ENCODE measurements at places on chromosomes 1 and 21.

- no peak for DNase-seq
Measured at GRCh38 chr1:69163241-69163640, 404.5 kb upstream of the LRRC7 start.

DNA sequence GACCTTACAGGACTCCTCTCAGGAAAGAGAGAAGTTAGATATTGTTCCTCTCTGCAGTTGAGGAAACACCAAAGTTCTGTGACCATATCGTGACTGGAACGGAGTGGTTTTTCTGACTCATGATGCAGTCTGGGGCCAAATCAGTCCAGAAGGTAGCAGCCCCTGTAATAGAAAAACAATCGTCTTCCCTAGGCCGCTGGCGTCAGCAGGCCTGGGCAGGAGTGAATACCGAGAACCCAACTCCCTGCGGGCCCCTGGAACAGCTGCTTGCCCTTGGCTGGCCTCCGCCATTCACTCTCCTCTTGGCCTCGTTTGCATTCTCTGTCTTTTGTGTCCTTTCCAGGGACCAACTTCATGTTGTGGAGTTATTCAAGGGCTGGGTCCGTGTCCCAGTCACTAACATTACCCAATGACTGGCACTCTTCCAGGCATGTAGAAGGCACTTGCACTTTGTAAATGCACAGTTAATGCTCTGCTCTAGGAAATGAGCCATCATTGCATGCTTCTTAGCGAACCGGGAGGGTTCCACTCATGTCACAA is 10.9 kb upstream of the CD101 start:
- DNase-seq, result peak; percentile 96

- no peak for DNase-seq
Measured at GRCh38 chr1:158799689-158800088, 18.7 kb upstream of the OR6N2 start.

DNA sequence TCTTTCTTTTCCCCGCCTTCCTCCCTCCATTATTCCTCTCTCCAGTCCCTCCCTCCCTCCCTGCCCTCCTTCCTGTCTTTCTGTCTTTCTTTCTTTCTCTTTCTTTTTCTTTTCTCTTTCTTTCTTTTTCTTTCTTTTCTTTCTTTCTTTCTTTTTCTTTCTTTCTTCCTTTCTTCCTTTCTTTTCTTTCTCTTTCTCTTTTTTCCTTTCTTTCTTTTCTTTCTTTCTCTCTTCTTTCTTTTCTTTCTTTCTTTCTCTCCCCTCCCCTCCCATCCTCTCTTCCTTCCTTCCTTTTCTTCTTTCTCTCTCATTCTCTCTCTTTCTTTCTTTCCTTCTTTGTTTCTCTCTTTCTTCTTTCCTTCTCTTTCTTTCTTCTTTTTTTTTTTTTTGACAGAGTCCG is 402.2 kb upstream of the PLXNA2 start:
- DNase-seq, result no peak

- peak; percentile 50 for DNase-seq
Measured at GRCh38 chr1:106178791-106179190, 877.7 kb upstream of the PRMT6 start.

DNA sequence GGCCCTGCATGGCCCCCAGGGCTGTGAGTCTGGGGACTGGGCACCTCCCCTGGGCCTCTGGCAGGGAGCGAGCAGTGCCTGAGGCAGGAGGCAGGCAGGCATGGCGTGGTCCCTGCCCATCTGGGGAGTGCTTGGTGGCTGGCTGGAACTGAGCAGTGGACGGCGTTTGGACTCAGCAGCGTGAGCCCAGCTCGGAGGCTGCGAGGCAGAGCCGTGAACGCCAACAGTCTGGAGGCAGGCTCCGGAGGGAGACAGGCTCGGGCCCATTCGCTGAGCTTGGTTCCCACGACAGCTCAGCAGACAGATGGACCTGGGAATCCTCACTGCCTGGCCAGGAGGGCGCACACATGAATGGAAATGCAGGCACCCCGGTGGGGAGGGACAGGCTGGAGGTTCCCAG is 160.7 kb upstream of the POU3F1 start:
- no peak for DNase-seq

- no peak for DNase-seq
Measured at GRCh38 chr1:90936061-90936460, 85.8 kb downstream of the ZNF644 start.

DNA sequence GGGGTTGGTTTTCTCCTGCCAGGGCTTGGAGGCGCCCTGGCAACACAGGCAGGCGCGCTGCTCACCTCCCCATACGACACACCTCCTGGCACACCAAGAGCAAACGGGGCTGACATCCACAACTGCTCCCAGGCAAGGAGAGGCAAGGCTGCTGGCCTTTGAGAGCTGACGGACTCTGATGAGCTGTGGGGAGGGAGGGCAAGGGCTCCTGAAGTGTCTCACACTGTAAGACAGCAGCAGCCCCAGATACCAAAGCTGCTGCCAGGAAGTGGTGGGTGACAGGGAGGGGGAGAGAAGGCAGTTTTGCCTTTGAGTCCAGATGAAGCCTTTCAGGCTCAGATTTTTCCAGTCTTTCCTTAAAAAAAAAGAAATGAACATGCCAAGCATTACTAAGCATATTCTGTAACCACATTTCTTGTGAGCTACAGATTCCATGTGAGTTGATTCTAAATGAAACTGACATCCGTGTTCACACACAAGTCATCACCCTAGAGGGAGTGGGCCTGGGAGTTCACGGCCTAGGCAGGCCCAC is 24.3 kb downstream of the PGBD5 start:
- DNase-seq, result peak; percentile 51

- no peak for DNase-seq
Measured at GRCh38 chr1:92502247-92502646, 15.5 kb upstream of the GFI1 start.

DNA sequence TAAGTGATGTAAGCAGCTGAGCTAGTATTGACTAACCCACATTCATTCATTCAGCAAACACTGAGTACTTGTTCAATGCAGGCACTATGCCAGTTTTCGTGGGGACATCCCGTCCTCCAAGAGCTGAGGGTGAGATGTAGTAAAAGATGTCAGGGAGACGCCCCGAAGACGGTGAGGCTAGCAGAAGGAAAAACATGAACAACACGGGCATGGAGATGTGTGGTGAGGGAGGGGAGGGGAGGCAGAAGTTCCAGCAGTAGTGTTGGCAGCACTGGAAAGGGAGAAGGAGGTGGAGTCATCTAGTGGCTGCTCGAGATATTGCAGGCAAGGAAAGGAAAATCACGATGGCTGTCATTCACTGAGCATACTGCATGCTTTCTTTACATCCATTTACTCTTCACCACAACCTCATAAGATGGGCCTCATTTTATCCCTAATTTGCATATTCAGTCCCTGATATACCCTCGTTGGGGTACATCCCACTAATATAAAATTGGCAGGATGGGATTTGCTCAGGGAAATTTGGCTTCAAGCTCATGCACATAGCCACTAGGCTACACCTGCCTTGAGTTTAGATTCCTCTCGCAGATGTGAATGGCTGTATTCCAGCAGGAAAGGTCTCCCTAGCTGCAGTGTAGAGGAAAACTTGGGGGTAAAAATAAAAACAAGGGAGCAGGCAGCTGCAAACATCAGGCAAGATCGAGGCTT is 14.5 kb downstream of the PDZK1IP1 start:
- peak; percentile 59 for DNase-seq

DNA sequence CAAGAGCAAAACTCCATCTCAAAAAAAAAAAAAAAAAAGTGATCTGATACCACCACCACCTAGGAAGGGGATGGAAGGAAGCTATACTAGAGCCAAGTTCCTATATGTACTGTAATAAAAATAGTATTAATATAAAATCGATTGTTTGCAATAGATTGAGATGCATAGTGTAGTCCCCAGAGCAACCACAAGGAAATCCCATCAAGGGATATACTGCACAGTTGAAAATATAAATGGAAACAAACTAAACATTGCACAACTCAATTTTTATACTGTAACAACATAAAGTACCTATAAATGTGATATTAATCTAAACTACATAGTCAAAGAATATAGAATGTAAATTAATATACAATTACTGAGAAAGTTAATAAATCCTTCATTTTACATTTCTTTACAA is 20.9 kb upstream of the PSMG1 start:
- no peak for DNase-seq

DNA sequence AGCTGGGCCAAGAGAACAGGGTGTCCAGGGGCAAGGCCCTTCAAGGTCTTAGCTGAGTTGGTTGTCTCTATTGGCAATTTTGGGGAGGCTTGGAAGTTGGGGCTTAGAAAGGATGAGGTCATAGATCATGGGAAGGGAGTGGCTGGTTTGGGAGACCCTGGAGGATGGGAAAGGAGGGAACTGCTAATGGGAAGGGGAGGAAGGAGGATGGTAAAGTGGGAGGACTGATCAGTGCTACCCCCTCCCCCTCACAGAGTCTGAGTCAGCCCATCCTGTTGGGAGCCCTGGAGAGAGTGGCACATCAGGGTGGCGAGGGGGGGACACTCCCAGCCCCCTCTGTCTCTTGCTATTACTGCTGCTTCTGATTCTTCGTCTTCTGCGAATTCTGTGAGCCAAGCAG is 5.1 kb downstream of the EFNA4 start:
- DNase-seq, result no peak

DNA sequence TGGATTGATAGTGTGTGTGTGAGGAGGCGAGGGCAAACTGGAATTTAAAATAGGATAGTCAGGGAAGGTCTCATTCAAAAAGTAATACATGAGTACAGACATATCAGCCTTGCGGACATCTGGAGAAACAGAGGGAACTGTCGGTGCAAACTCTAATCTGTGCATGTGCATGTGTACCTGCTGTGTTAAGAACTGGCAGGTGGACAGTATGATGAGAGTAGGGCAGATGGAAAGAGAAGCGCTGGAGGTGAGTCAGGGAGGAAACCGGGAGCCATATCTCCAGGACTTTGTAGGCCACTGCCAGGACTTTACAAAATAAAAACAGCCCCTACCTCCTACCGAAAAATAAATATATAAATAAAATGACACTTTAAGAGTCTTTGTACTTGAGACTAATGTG is 31.3 kb upstream of the MYBPHL start:
- no peak for DNase-seq

DNA sequence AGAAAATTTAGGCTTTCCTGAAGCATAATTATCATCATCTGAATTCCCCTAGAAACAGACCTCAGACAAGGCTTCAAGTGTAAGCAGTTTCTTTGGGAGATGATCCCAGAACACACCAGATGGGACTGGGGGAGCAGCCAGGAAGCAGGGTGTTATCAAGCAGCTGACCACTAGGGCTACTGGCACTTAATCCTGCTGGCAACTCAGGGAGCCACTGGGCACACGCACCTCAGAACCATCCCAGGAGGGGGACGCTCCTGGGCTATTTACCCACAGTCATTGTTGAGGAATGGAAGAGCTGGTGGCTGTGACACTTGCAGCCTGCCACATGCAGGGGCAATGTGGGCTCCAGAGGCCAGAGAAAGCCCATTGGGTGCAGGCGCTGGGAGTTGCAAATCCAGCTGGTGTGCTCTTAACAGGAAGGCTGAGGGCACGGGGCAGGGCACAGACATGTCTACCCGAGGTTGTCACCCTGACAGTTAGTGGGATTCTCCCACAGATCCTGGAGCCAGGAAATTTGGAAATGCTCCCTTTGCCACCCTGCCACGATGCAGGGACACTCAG is 15.1 kb upstream of the IL22RA1 start:
- no peak for DNase-seq

DNA sequence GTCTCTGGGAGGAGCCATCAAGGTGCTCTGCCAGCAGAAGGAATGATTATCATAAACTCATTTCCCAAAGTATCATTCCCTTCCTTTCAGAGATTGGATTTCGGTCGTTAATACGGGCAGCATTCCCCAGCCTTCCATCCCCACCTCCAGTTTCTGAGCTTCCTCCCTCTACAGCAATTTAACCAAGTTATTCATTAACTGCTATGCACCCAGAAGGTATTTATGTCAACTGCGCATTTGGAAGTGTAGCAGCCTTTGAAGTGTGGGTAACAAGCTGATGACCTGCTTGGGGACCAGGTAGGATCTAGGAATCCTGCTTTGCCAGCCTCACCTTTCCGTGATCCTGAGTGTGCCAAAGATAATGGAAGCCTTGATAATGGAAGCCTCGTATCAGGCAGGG is 172.4 kb upstream of the IGSF21 start:
- no peak for DNase-seq

DNA sequence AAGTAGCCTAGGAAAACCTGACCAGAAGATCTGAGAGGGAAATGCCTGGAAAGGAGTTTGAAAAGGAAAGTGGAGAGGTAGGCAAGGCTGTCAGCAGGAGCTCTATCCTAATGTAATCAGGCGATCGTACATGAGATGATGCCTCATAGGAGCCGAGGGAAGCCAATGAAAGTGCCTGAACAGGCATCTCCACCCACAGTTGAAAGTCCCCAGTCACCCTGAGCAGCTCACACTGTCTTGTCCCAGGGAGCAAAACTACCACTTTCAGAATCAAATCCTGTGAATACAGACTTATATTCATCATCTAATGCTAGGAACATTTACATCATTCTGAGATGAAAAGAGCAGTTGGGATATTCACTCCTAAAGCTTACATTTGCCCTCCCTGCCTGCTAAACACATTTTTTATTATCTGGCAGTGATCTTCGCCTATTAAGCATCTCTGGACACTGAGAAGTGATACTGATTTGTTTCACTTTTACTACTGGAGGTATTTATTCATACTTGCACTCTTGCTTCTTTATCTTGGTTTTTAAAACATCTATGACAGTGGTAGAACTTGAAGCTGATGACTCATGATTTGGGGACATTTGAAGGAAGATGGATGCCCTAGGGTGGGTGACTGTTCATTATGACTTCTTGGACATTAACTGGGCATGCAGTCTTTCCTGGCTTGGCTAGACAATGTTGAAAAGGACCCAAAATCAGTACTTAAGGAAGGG is 221.6 kb downstream of the SEC16B start:
- DNase-seq, result no peak

- DNase-seq, result no peak
Measured at GRCh38 chr1:7218210-7218832, 433.1 kb downstream of the CAMTA1 start.

DNA sequence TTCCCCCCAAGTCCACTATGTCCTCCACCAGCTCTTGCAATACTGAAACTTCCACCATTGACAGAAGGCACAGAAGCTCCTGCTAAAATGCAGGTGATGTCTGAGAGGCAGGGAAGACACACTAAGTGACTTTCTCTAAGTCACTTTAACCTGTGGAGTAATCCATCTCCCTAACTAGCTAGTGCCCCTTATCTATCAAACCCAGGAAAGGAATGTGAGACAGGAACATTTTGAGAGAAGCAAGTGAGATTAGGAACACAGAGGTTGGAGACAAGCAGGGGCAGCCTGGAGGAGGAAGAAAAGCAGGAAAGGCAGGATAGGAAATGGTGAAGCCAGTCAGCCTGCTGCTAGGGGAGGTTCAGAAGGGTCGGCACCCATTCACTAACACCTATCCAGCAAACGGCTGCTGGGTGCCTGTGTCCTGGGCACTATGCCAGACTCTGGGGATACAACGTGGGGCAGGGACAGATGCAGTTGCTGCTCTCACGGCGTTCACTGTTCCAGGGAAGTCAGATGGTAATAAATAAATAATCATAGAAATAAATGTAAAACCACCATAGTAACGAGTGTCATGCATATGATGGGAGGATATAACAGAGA is 7.0 kb downstream of the GPA33 start:
- no peak for DNase-seq

Data from muscle of leg (tissue), 16 donors.